ENCODE measurements at places on chromosomes 16 and 17.

DNA sequence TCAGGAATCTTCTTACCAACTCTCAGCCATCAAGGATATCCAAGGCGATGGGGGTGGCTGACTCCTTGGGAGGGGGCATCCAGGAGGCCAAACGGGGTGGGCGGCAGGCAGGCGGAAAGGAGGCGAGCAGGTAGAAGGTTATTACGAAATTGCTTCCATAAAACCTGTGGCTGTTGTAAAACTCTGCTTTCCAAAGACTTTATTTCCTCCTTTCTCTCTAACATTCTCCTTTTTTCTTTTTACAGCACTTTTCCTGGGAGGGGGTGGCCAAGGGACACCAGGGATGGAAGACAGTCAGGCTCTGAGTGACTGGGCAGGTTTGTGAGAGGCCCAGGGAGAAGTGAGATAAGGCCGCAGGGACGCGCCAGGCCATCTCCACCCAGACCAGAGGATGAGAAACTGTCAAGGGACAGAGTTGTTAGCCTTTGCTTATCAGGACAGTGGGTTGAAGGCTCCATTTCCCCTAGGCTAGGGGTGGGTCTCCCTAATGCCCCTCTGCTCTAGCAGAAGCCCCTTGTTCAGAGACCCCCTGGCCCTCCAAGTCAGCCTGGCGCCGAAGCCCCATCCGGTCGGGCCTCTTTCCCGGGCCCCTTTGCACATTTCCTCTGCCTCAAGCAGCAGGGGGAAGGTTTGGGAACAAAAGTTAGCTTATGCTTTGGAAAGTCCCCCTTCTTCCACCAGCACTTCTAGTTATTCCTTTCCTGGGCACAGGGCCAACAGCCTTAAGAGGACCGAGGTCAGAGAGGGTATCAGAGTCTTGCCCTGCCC lies 5.0 kb upstream of the HOXB9 start:
- DNase-seq = no peak

DNA sequence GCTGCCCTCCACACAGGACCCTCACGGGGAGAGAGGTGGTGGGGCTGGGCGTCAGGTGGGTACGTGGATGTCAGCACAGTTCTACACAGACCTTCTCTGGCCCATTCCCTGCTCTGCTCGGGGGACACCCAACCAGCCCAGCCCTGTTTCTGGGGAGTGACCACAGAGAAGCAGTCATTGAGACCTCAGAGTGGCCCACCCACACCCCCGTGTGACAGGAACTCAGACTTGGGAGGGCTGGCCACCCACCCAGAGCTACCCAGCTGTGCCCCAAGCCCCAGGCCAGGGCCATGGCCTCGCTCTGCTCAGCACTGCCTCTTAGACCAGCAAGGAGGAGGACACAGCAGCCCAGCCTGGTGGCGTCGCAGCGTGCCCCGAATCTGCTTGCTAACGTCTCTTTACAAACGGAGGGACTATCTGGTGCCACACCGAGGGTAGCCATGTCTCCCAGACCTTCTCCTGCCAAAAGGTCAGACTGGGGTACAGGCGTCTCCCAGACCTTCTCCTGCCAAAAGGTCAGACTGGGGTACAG lies 77.7 kb downstream of the KLHDC4 start:
- DNase-seq = no peak

DNA sequence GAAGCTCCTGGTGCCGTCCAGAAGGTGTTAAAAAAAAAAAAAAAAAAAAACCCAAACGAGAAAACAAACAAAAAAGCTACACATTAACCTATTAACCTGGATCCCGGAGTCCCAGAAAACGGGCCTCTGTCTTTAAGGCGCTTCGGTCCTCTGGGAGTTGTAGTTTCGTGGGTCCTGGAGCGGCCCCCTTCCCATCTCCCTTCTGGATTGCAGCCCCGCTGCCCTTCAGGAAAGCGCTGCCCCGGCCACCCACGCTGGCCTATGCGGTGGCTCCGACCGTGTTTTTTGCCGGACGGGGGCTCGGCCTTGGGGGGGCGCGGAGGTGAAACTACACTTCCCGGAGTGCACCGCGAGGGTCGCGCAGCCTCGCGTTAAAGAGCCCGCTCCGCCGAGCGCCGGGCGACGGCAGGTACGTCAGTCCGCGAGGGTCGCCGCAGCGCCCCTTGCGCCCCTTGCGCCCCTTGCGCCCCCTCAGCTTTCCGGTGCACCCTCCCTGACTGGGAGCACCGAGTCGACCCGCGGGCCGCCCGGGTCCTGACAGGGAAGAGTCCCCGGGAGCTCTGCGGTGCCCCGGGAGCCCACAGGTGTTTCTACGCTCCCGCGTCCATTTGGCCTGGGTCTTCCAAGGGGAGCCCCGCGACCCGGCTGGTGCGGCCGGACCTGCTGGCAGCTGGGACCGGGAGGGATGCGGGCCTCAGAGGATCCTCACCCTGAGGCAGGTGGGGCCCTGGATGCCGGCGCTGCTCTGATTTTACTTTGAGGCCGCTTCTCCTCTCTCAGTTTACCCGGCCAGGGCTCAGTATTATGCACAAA lies at the start of gene FCSK:
TSS of gene FCSK (plus strand) at position 374 of the 813 bp plus-strand sequence. CDS start 8,596 bp downstream, outside the sequence.
- DNase-seq = peak; percentile 41

DNA sequence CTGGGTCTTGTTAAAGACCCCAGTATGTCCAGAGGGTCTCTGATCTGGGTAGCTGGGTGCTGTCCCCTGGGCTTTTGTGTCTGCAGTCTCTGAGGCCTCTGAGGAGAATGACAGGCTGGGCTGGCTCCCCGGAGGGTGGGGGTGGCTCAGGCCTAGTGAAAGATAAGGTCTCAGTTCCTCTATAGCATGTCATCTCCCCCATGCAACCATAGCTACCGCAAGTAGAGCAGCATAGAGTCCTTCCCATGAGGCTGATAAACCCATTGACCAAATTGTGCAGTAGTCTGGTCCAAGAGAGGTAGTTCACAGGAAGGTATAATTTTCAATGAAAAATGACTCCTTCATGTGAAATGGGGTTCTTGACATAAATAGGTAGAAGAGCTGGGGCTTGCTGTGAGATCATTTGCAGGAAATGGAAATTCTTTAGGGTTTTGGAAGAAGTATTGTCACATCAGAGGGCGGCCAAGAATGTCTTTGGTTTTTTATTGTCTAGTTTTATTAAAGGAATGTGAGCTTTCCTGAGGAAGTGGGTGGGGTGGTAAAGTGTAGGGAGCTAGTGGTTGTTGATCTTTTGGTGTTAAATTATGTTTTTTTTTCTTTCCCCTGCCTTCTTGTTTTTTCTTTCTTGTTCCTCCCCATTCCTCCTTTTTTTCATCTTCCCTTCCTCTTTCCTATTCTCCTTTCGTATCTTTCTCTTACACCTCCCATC lies 21.0 kb downstream of the SLC7A6OS start:
- DNase-seq = no peak

- no peak for DNase-seq
Observed at GRCh38 chr17:40326014-40326831, 17.2 kb downstream of the RARA start.
